ENCODE measurements at places on chromosomes 1 and 21.

- no peak for DNase-seq
Observed at GRCh38 chr1:150559656-150560010, 10.4 kb downstream of the ADAMTSL4 start.

DNA sequence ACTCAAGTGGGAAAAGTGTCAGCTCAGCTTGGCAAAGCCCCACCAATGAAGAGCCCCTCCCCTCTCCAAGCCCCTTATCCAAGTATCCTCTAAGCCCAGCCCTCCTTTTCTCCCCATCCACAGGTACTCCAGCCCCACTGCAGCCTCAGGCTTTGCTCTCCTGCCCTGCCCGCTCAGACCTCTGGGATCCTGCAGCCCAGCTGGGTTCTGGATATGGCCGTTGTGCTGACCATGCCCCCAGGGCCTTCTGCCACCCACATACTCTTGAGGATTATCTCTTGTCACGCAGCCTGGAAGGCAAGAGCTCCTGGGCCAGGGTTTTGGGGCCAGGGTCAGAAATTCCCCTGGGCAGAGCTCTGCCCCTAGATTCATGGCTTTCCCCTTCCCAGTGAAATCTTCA lies 4.7 kb downstream of the SHISA4 start:
- DNase-seq, result no peak

DNA sequence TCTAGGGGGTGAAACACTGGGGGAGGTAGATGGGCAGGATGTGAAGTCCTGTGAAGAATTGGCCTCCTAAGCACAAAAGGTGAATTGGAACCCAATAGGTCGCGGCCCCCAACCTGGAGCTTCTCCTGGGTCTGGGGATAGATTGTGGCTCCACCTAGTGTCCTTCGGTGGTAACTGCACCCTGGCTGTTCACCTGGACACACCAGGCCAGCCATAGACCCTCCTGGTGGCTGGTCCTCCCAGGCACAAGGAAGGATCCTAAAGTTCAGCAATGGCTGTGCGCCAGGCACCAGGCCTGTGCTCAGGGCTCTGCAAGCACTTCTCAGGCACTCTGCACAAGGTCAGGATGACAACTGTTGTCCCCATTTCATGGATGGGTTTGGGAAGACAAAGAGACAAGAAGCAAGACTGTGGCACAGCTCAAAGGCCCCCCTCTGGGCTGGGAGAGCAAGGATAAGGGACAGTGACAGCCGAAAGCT lies 13.5 kb downstream of the ESPN start:
- no peak for DNase-seq

- DNase-seq, result no peak
Observed at GRCh38 chr1:200960236-200960947, 63.1 kb downstream of the KIF21B start.

DNA sequence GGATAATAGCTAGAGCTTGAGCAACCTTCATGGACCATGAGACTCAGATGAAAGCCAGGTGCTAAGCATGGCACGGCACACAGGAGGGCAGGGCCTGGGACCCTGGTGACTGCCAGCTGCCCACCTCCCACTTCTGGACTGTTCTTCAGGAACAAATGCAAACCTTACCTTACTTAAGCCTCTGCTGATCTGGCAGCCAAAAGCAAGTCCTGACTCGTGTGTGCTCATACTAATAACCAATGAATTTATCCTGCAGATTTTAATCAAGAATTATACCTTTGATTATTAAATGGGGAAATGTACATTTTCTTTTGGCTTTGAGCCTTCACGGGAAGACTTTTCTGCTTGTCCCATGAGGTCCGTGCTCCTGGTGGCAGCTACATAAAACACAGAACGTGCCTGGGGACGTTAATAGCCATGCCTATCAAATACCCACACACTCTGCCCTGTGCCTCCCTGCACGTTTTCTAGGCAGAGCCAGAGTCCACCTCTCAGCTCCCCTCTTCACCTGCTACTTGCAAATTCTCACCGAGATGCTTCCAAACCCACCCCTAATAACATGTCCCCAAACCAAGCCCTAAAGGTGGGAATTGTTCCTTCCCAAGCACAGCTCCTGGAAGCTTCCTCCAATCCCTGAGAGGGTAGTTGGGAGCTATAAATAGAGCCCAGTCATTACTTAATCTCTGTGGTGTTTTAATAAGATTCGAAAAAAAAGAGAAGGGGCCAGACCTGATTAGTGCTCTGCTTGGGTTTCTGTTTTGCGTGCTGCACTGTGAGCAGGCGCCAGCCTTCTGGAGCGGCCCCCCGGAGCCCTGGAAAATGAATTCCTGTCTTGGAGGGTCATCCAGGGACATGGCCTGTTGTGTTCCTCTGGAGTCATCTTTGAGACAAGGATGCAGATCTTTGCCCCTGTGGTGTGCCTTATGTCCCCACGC lies 33.5 kb downstream of the SLC1A7 start:
- no peak for DNase-seq

DNA sequence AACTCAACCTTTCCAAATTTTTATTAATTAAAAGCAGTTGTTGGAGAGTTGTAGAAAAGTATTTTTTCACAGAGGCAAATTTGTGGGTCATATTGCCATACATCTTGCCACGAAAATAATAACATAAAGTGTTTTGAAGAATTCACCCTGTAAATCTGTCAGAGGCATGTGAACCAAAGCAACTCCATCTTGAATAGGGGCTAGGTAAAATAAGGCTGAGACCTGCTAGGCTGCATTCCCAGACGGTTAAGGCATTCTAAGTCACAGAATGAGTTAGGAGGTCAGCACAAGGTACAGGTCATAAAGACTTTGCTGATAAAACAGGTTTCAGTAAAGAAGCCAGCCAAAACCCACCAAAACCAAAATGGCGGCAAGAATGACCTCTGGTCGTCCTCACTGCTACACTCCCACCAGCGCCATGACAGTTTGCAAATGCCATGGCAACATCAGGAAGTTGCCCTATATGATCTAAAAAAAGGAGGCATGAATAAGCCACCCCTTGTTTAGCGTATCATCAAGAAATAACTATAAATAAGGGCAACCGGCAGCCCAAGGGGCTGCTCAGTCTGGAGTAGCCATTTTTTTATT lies 4.4 kb upstream of the CNN3 start:
- DNase-seq, result no peak

- DNase-seq, result no peak
Observed at GRCh38 chr1:212413902-212414327, 771 bp downstream of the PACC1 start.

DNA sequence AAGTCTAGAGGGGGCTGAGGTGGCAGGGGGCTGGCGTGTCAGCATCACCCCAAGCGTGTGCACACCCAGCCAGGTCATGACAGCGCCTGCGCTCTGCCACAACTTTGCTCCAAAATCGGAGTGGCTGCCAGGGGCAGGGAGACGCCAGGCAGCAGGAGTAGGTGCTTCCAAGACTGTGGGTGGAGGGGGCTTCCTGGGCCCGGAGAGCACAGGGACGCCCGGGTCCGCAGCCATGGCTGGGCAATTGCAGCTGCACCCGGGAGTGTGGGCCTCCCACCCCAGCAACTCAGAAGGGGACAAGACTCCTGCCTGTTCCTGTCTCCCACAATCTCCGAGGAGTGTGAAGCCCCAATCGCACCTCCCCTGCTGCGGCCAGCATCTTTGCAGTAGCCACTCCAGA lies 53.1 kb upstream of the CYYR1 start:
- no peak for DNase-seq

DNA sequence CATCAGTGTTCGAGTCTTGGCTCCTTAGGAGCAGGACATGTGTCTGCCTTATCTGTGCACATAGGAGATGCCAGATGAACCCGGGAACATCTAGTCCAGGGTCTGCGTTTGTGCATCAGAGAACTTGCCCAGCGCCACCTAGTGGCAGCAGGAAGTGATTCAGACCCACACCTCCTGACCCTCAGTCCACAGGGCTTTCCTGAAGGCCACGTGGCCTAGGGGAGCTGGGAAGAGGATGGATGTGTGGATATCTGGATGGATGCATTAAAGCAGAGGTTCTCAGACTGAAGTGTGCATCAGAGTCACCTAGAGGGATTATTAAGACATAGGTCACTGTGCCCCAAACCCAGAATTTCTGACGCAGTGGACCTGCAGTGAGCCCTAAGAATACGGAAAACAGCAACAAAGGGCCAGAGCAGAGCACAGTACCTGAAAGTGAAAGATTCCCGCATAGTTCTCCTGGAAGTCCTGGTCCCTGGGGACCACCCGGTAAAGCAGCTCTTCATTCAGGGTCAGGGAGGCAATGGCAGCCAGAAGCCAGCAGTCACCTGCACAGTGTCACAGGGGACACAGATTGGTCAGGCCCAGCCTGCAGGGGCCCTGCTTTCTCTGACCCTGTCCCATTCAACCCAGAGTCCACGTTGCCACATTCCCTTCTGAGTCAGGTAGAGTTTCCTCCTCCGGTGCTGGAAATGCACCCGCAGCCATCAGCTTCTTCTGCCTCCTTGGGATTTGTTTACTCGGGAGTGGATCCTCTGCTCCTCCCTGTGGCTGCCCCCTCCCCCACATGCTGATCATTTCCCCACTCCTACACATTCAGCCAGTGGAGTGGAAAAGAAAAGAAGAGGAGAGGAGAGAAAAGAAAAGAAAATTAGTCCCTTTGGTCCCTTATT lies 37.0 kb downstream of the CAPN8 start:
- no peak for DNase-seq

GRCh38 chr1:235841938-235842545 lies 24.7 kb downstream of the LYST start:
- no peak for DNase-seq

DNA sequence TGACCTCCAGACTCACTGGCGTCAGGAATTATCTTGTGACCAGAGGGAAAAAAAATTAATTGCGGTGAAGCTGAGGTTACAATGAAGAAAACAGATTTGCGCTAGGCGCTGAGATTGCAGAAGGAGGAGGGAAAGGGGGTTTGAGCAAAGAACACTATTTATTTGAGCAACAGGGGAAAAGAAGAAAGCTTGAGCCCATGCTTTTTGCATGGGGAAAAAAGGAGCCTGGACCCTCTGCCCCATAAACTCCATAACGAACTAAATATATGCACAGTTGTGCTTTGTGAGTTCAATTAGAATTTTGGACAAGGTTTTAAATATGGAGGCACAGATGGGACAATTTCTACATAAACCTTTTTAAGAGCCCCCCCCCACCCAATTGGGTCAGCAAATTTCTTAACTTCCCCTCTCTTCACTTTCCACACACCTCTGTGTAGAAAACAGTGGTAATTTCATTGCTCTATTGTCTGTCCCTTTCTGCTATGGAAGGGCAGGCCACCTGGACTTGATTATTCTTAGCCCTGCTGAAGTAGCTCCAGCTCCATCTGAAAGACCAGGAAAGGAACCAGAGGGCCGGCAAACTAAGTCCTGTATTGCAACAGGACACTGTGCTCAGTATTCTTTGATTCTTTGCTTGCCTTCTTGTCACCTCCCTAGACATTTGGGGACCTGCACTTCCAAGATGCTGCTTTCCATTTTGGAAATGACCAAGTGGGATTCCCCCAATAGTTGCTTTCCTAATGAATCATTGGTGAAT lies 862 bp upstream of the ID3 start:
- DNase-seq, result no peak

DNA sequence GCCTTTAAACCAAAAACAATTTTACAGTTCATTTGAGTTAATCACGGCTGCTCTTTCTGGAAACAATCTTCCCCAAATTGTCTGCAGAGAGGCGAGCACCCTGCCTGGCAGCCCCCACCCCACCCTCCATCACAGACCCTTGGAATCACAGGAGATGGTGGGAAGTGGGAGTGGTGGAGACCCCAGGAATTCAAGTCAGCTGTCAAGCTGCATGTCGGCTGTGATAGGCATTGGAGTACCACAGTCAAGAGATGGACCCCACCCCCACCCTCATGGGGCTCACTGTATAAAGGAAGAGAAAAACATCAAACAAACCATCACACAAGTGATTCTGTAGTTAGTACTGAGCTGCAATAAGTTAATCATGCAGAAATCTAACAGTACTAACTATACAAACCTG lies 360.4 kb downstream of the MATN1 start:
- no peak for DNase-seq

- DNase-seq, result no peak
Observed at GRCh38 chr1:117575586-117576225, 30.1 kb upstream of the TENT5C start.

DNA sequence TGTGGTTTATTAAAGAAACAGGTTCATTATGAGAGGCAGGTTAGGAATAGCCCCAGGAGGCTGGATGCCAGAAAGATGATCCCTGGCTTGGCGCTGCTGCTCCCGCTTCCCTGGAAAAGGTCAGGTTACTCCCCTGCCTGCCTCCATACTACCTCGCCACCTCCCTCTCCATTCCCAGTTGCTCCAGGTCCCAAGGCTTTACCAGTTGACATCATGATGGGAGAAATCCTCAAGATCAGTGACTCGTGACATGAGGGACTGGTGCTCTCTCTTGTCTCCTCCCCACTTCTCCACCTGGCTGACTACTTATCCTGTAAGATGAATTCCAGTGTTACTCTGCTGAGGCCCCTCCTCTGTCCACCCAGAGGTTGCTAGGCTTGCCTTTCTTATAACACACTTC lies 19.7 kb downstream of the VASH2 start:
- DNase-seq, result no peak

GRCh38 chr1:8226747-8227146 lies 91.2 kb upstream of the SLC45A1 start:
- DNase-seq, result no peak

DNA sequence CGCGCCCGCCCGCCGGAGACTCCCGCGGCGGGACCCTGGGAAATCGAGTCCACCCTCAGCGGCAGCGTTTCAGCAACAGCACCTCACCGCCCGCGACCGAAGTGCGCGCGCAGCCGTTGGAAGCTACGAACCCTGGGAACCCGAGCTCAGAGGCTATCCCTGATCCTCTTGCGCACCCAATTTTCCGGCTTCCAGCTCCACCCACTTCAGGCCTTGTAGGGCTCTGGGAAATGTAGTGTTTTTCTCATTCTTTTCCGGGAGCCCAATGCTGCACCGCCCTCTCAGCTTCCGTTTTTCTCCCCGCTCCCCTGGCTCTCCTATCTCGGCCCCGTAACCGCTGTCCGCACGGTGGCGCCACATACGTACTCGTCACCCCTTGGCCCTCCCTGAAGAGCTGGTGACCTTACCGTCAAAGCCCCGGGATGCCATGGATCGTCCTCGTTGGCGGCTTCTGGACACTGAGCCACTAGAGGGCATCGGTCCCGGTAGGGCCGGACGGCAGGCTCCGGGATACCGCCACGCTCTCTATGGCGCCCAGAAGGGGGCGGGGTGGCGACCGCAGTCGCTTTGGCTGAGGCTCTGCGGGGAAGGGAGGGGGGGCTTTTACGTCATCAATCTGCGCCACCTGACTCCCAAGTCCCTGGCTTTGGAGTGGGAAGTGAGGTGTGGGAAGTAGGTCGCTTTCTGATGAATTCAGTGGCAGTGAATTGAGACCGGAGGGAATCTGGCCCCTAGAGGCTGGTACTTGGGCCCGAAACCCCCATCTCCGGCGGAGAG lies at the start of the genes ODR4 and TPR:
Gene ODR4, plus strand, starts transcription at position 687 of the 777 bp plus-strand sequence. CDS start 3,948 bp downstream, outside the sequence.
Gene TPR, minus strand, starts transcription at position 102 of the 777 bp plus-strand sequence. CDS start 225 bp downstream, outside the sequence.
- peak; percentile 89 for DNase-seq

DNA sequence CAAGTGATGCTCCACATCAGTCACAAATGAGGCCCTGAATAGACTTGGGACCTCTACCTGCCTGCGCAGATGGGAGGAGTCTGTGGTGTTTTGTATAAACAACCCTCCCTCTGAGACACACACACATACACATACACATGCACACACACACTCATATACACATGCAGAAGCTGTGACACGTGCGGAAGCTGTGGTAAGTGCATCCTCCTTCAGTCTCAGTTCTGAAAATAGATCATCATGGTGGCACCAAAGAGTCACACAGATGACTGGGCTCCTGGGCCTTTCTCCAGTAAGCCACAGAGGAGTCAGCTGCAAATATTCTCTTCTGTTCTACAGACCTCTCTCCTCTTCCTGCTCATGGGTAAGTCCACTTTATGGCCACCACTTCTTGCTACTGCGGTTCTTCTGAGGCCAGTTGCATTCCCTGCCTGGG lies at the start of gene LY9:
Gene LY9, plus strand, starts transcription at position 224 of the 433 bp plus-strand sequence. Its CDS starts 14 bp downstream, at position 238.
- no peak for DNase-seq
